ENCODE measurements at places on chromosomes 12 and 14.
A peak's percentile ranks its signal among the peaks of the same experiment; 100 is the strongest.

- no peak for DNase-seq
These were observed 70.7 kb downstream of the CMKLR1 start for GRCh38 chr12:108268397-108268796.

DNA sequence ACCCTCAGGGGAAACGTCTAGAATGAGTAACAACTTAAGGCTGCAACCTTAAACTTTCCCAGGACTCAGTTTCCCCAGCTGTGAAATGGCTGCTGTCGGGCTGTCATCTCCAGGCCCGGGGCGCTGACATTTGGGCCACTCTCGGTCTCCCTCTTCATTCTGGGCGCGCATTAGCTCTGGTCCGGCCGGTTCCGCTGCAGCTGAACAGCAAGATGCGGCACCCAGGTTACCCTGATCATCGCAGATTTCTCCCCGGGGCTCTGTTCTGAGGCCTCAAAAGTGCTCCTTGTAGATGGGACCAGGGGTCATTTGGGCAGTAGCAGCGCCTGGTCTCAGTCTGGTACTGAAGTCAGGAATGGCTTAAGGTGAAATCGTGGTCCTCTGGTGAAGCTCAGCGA is 890 bp upstream of the BCL7A start:
- no peak for DNase-seq

DNA sequence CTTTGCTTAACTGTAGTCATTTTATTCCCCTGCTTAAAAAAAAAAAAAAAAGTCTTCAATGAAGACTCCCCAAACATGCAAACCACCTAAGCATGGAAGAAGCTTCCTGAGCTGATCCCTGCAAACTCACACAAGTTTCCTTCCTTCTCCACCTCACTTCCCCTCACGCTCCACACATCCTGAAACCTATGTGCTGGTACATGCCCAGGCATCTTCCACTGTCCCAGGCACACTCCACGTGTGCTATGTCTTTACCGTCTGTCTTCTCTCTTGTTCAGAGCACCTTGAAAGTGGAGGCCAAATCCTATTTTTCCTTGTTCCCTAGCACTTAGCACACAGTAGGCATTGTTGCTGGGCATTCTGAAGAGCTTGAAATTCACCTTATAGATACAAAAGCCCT is 13.4 kb downstream of the LRIG3 start:
- DNase-seq: no peak

DNA sequence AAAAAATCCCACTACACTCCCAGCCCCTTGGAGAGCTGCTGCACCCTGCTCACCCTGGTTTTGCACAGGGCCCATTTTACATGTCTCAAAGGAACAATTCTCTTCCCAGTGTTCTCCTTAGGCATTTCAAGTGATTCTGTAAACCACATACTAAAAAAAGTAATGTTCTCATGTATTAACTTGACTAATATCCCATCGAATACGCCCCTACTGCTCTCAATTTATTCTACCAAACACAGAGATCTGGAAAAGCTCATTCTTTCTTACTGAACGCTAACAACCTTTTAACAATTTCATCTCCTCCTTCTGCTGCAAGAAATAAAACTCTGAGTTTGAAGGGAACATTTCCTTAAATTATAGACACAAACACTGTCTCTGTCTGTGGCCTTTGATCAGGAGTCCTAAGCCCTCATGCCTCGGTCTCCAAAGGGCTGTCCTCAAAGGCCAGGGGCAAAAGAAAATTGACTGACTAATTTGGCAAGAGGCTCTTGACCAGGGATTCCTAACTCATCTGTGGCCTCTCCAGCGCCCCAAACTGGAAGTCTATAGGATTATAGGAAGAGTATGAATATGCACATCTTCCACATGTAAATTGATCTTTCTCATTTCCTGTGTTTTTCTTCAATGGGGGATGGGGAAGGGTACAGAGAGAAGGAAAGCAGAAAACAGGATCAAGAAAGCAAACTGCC is 17.1 kb upstream of the TSPAN11 start:
- peak; percentile 32 for DNase-seq

- DNase-seq: no peak
These were observed 33.0 kb upstream of the CFAP54 start for GRCh38 chr12:96456265-96456974.

GRCh38 chr12:1811281-1811947 is 9.0 kb upstream of the LRTM2 start:
- no peak for DNase-seq

- no peak for DNase-seq
These were observed 197.0 kb upstream of the C14orf180 start for GRCh38 chr14:104382361-104383087.

GRCh38 chr12:553216-554000 is 93.7 kb downstream of the B4GALNT3 start:
- DNase-seq: peak; percentile 45

- no peak for DNase-seq
These were observed 936.1 kb upstream of the FBXO33 start for GRCh38 chr14:40368314-40368713.

GRCh38 chr14:81555051-81555450 is 21.4 kb upstream of the SEL1L start:
- DNase-seq: no peak

DNA sequence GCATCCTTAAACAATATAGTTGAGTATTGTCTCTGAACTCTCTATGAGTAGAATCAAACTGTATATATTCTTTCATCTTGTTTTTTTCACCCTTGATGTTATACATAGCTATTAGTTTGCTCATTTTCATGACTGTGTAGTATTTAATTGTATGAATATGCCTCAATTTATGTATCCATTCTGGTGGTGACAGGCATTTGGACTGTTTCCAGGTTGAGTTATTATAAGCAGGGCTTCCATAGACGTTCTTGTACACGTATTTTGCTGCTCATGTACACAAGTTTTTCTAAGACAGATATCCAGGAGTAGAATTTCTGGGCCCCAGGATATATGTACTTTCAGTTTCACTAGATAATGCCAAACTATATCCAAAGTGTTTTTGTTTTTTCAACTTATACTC is 211.4 kb downstream of the NTF3 start:
- DNase-seq: no peak

DNA sequence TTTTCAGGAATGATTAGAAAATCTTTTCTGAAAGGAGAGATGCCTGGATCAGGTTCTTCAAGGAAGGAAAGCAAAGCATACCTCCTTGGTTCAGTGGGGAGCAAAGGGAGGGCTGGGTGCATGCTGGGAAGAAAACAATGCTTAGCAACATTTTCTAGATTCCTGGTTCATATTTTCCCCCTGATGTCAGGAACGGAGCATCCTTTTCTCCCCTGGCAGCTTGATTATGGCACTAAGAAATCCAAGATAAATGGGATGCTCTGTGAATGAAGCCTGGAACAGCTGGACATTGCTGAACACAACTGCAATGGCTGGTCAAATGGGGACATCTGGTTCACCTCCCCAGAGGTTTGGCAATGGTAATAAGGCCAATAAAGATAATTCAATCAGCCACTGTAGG is 50.9 kb downstream of the KCNA5 start:
- peak; percentile 89 for DNase-seq

DNA sequence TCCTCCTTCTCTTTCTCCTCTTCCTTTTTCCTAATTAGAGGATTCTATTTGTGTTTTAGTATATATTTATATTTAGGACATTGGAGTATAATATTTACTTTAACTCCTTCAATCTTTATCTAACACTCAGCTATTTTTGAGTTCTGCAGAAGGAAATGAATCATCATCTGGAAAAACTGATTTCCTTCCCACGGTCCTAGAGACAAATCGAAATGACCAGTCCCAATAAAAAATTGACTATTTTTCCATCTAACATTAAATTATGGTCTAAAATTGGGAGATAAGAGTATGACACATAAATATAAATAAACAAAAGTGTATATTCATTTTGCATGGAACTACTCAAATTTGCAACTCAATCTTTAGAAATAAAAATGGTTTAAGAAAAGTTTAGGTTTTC is 167.4 kb downstream of the TMTC3 start:
- DNase-seq: peak; percentile 48

GRCh38 chr12:51751661-51752060 is 96.9 kb downstream of the FIGNL2 start:
- peak; percentile 35 for DNase-seq

GRCh38 chr14:98548071-98548686 is 723.8 kb downstream of the BCL11B start:
- no peak for DNase-seq

DNA sequence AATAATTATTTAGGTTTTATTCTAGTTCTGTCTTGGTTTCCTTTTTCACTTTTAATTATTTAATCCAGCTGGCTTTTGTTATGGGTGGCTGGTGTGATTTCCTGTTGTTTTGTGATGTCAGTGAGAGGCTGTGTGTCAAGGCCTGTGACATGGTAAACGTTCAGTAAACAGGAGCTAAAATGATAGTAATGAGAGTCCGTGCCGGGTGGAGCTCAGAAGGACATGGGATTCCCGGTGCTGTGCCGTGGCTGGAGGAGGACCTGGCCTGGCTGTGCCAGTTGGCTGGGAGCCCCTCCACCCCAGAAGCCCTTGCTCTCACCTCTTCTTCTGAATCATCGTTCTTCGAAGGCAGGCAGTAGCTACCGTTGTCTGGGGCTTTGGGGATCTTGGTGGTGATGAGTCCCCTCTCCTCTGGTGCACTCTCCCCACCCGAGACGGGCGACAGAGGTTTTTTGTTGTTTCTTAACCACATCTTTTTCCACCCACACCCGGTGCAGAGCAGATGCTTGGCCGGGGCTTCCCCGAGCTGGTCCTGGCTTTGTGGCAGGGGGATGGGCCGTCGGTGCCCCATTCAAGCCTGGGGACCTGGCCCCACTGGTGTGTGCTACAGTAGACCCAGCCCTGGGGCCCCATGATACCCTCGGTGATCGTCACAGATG is 29.1 kb downstream of the SH2B3 start:
- peak; percentile 52 for DNase-seq

DNA sequence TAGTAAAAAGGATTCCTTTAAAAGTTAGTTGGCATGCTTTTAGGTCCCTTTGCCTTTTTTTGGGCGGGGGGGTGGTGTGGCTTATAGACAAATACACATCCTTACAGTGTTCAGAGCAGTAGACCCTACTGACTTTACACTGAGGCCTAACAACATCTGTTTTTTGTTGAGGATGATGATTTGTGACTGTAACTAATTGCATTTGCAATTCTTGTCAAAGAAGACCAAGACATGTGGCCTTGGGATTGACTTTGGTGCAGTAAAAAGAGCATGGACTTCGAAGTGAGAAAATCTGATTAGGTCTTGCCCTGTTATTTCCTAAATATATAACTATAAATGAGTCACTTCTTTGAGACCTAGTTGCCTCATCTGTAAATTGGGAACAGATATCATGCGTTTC is 77.3 kb downstream of the TRHDE start:
- no peak for DNase-seq

- no peak for DNase-seq
These were observed 134.1 kb upstream of the KRAS start for GRCh38 chr12:25384893-25385248.

DNA sequence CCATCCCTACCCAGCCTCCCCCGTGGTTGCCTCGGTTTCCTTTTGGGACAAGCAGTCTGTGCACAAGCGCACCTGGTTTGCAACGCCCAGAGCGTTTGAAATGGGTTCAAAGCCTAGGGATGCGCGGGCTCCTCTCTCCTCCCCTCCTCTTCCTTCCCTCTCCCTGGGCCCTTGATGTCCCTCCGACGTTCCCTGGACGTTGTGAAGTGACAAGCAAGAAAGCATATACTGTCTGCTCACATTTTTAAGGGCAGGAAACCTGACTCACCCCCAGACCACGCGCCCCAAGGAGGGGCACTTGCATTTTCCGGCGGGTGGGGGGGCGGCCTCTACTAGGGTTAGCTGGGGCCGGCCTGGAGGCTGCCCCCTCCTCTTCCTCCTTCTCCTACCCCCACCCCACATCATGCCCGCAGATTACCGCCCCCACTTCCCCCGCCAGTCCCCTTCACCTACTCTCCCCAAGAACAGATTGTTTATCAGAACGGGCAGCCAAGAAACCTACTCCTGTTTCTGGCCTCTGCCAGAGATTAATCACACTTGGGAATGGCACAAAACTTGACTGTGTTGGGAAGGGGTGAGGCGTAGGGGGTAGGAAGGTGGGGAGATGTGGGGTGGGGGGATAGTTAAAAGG is 9.5 kb upstream of the IRF2BPL start:
- DNase-seq: no peak

DNA sequence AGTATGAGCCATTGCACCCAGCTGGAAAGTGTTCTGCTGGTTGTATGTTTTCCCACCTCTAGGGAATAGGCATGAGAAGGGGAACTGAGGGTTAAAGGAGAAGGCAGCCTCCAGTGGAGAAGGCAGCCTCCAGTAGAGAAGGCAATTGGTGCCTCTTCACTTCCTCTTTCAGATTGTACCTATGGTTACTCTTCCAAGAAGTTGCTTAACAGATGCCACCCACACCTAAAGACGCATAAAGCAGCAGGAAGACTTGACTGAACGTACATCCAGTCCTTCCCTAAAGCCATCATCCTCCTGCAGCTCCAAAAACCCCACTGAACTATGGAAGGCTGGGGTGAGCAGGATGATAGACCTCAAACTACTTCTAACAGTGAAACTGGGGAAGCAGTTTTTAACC is 13.1 kb downstream of the DPF3 start:
- DNase-seq: no peak

- no peak for DNase-seq
These were observed 60.7 kb upstream of the VPS33A start for GRCh38 chr12:122327014-122327413.

DNA sequence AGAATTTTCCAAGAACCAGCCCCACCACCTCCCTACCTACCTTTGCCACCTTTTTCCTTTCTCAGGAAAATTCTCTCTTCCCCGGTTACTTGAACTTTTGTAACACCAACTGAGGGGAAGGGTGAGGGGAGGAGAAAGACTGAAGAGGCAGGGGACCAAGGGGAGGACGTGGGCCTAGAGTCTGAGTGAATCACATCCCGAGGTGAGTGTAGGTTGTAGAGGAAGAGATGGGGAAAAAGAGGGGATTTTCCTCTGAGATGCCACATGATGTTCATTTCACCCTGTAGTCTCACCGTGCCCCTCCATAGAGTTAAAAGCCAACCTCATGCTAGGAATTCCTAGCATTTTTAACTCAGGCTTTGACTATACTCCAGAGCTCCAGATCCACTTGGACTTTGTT is 311.8 kb downstream of the RPAP3 start:
- DNase-seq: peak; percentile 31

- DNase-seq: peak; percentile 77
These were observed 52.4 kb upstream of the CAPRIN2 start for GRCh38 chr12:30806989-30807694.

GRCh38 chr14:98101323-98101722 is 1170.7 kb downstream of the BCL11B start:
- no peak for DNase-seq

DNA sequence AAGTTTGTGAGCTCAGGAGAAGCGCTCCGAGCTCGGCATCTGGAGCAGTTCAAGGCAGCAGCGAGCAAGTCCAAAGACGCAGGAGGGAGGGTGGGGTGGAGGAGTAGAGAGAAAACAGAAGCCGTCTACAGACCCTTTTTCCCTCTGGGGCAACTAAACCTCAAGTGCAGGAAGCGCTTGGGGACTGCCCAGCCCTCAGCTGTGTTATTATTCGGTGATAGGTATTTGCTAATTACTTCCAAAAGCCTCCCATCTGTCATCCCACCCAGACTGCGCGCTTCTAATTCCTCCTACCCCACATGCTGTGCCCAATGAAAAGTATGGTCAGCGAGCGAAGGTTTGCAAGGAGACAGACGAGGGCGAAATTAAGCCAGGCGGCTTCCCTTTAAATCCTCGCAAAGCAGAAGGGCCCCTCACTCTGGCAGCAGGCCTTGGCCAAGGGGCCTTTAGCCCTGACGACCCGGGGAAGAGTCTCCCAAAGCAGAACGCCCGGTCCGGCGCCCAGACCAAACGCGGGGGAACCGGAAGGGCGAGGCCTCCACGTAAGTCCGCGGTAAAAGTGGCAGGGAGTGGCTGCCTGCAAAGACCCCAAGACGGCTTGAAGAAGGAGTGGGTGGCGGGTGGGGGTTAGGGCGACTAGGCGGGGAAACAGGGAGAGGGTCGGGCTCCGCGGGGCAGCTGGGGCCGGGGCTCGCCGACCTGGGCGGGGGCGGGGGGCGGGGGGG is 507 bp upstream of the CD9 start:
- peak; percentile 36 for DNase-seq

Measured in AG10803 (cell line).